ENCODE measurements at places on chromosomes 7 and 10. TPM values are rescaled to one million over a fixed set of nuclear protein-coding genes. Genes with fewer than 3 reads are reported as not detected.

The TFEC gene
- not detected for total RNA-seq

The MRPS33 gene
- 116 TPM for total RNA-seq

DNA sequence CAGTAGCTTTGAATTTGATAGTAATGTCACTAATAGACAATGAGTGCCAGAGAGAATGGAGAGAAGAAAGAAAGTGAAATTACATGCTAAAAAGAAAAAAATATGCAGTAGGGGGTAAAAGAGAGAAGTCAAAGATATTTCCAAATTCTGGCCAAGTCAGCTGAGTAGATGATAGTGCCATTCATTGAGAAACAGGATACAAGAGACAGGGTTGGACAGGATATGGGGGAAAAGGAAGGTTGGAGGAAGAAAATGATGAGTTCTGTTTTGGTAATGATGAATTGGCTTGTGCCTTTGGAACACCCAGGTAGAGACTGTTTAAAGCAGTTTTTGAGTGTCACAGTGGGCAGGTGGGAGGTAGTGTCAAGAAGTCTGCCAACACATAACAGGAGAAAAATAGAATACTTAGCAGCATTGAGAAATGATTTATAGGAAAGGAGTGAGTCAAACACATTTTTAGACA lies 78.3 kb downstream of the LRRC17 start:
- DNase-seq = no peak
- H3K4me3 ChIP-seq = no peak overlapping the region
- H3K27me3 ChIP-seq = no peaks in the 10 kb centered on the region
- no peak overlapping the region for H3K27ac ChIP-seq

DNA sequence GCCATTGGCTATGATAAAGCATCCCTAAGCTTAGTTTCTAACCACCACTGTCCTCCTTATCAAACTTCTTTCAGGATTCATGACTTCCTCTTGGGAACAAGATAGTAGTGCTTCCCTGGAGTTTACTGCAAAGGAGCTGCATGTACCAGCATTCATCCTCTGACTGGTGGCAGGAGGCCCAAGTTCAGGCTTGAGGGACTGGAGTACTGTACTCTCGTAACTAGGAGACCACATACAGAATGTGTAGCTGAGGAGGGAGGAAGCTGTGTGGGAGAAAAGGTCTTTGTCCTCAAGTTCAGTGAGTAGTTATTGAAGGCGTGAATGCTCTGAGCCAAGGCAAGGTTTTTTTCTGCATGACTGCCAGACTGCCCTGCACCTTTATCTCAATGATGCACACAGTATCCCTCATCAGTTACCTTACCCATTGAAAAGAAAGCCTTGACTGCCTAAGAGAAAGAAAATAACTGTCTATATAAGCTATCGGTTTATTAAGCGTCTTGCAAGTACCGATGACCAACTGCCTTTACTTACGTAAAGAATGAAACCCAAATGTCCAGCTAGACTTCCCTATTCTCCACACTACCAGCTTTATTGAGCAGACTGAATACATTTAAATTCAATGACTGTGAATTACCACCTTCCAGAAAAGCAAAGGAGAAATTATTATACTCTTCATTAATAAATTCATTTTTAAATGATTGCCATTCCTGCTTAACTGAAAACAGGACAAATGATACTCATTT lies 12.8 kb downstream of the SCRN1 start:
- no peak overlapping the region for H3K27ac ChIP-seq
- H3K27me3 ChIP-seq = peaks cover 2% of the 10 kb centered on the region
- H3K36me3 ChIP-seq = no peaks in the 10 kb centered on the region
- no peaks in the 10 kb centered on the region for H3K4me1 ChIP-seq
- no peak overlapping the region for H3K4me3 ChIP-seq

DNA sequence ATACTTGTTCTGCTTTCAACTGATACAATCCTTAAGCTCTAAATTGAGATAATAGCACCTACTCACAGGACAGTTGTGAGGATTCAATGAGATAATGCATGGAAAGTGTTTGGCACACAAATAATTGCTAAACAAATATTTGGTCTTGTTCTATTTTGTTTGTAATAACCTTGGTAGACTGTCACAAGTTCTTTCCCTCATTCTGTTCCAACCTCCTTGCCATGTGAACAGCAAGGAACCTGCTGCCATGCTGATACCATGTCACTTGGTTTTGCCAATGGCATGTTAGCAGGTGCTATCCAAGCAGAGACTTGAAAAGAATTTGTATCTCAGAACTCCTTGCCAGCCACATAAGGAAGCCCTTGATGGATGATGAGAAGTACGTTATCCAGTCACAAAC lies 24.8 kb upstream of the TECTB start:
- no peaks in the 10 kb centered on the region for H3K36me3 ChIP-seq
- no peak overlapping the region for H3K27ac ChIP-seq
- H3K4me1 ChIP-seq = no peaks in the 10 kb centered on the region

- H3K4me1 ChIP-seq = peaks cover 11% of the 10 kb centered on the region
- peaks cover 14% of the 10 kb centered on the region for H3K27me3 ChIP-seq
- H3K36me3 ChIP-seq = no peaks in the 10 kb centered on the region
These were observed 46.8 kb downstream of the ACSM6 start for GRCh38 chr10:95240811-95241210.

All from activated naive CD4-positive, alpha-beta T cell treated with anti-CD3 and anti-CD28 coated beads for 36 hours (primary cell).